Immature natural killer cell (primary cell): ENCODE measurements at places on chromosomes 4 and X. TPM values are rescaled to one million over a fixed set of nuclear protein-coding genes. Genes with fewer than 3 reads are reported as not detected.
A peak's percentile ranks its signal among the peaks of the same experiment; 100 is the strongest.

GRCh38 chr4:87025614-87026041, 90.8 kb downstream of the AFF1 start:
- H3K27ac ChIP-seq: no peak overlapping the region
- peaks cover 56% of the 10 kb centered on the region for H3K4me1 ChIP-seq
- H3K4me3 ChIP-seq: no peak overlapping the region
- H3K27me3 ChIP-seq: no peaks in the 10 kb centered on the region
- DNase-seq: no peak

GRCh38 chr4:41751449-41752061, 3.0 kb upstream of the PHOX2B start:
- no peak overlapping the region for H3K4me3 ChIP-seq
- no peak for DNase-seq
- no peaks in the 10 kb centered on the region for H3K4me1 ChIP-seq
- peaks cover 4% of the 10 kb centered on the region for H3K36me3 ChIP-seq
- H3K27ac ChIP-seq: no peak overlapping the region

GRCh38 chr4:147828331-147828905, 96.5 kb downstream of the ARHGAP10 start:
- H3K27me3 ChIP-seq: no peaks in the 10 kb centered on the region
- no peak for DNase-seq
- peaks cover 52% of the 10 kb centered on the region for H3K4me1 ChIP-seq
- peaks cover 13% of the 10 kb centered on the region for H3K36me3 ChIP-seq
- H3K27ac ChIP-seq: peak overlapping the region; percentile 58

- H3K4me3 ChIP-seq: peak within 1 kb of the TSS; percentile 82
- no peaks in the 10 kb centered on the region for H3K36me3 ChIP-seq
- H3K27ac ChIP-seq: no peak within 1 kb of the TSS
- DNase-seq: no peak
- H3K4me1 ChIP-seq: peaks cover 23% of the 10 kb centered on the region
Measured at GRCh38 chr4:152935631-152936445, at the start of gene FHDC1. FHDC1 (plus strand) TSS chr4:152936323; CDS start chr4:152943058, 6,735 bp downstream.

GRCh38 chrX:375181-376036, 11.3 kb downstream of the PPP2R3B start:
- no peaks in the 10 kb centered on the region for H3K36me3 ChIP-seq
- peak overlapping the region; percentile 3 for H3K4me3 ChIP-seq
- H3K27ac ChIP-seq: no peak overlapping the region
- DNase-seq: no peak

The CXorf49 gene
- polyA plus RNA-seq: not detected
